ENCODE measurements at places on chromosomes 7 and 10. TPM values are rescaled to one million over a fixed set of nuclear protein-coding genes. Genes with fewer than 3 reads are reported as not detected.

Gene VSTM4
- total RNA-seq = 26.2 TPM

Gene NACAD
- 2.8 TPM for total RNA-seq

Gene GNGT1
- not detected for total RNA-seq

Gene NPC1L1
- 0.65 TPM for total RNA-seq

Gene IDI2
- total RNA-seq = not detected

Gene MYL7
- total RNA-seq = not detected

Gene CYP2W1
- total RNA-seq = not detected

Gene RSPH10B2
- not detected for total RNA-seq
